Progenitor cell of endocrine pancreas (in vitro differentiated cells): ENCODE measurements at places on chromosomes 7 and 10. TPM values are rescaled to one million over a fixed set of nuclear protein-coding genes. Genes with fewer than 3 reads are reported as not detected.

DNA sequence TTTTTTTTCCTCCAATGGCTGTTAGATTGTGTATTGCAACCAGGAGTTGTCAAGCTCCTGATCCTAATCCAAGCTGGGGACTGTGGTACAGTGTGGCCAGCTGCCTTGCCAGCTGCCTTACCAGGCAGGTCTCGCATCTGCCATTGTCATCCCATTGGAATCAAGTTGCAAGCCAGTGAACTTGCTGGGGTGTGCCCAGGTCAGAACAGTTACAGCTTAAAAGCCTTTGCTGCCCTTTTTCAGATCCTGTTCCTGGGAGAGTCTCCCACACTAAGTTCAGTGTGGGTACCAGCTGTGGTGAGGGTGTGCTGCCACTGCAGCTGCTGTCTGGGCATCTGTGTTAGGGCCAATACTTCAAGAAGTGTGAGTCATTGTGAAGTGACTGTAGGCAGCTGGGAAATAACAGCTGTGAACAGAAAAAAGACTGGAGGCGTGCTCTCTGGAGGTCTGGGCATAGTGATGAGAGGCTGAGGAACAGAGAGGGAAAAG is 72.8 kb downstream of the CCNY start:
- no peak overlapping the region for H3K4me3 ChIP-seq
- H3K4me1 ChIP-seq: peaks cover 18% of the 10 kb centered on the region
- peak overlapping the region; percentile 51 for H3K27ac ChIP-seq
- no peaks in the 10 kb centered on the region for H3K36me3 ChIP-seq
- DNase-seq: no peak

DNA sequence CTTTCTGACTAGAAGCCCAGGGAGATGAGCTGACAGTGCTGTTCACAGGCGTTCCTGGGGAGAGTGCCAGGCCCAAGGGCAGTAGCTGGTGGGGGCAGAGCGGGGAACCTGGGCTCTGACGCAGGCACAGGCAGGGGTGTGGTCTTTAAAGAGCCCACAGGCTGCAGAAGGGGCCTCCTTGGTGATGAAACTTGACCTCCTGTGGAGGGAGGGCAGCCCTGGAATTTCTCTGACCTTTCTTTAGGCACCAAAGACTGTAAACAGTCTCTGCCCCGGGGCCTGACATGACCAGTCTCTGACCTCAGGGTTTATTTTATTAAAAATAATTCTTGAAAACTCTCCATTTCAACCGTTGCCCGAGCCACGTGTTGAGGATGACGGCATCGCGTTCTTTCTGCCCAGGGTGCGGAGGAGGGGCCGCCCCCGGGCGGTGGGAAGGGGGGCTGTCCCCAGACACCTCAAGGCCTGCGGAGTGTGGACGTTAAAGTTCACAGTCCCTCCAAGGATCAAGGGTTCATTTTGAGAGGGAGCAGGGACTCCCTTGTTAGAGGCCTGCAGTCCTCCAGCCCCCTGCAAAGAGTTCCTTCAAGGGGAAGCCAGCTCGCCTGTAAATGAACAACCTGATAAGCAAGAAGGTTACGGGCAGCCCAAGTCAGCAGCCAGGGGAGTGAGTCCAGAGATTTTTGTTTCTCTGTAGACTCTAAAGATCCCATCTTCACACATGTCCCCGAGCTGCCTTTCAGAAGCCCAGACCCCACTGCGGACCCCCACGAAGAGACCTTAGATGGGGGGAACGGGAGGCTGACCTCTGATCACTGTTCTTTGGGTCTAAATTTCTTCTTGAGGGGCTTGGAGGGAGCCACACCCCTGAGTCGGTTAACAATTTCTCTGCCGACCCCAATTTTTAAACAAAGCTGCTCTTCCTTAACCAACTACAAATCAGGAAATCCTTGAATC is 128.9 kb downstream of the VIPR2 start:
- peaks cover 30% of the 10 kb centered on the region for H3K4me1 ChIP-seq
- H3K27me3 ChIP-seq: no peaks in the 10 kb centered on the region
- no peak for DNase-seq
- H3K4me3 ChIP-seq: no peak overlapping the region

The NODAL gene
- total RNA-seq: not detected in 2 replicates

The DPYSL4 gene
- 54.6 and 55.9 TPM in 2 replicates for total RNA-seq

The GPR158 gene
- 0.10 and 0.11 TPM in 2 replicates for total RNA-seq
